ENCODE measurements at places on chromosomes 7 and 10. TPM values are rescaled to one million over a fixed set of nuclear protein-coding genes. Genes with fewer than 3 reads are reported as not detected.
A peak's percentile ranks its signal among the peaks of the same experiment; 100 is the strongest.

The SKIDA1 gene
- polyA plus RNA-seq = 10.4 TPM

The KAZALD1 gene
- 13.1 TPM for polyA plus RNA-seq

The ADIRF gene
- 11.3 TPM for polyA plus RNA-seq

The CLRN3 gene
- 16.4 TPM for polyA plus RNA-seq

The PWWP2B gene
- 8.3 TPM for polyA plus RNA-seq

The MBL2 gene
- not detected for polyA plus RNA-seq

The GPRIN2 gene
- polyA plus RNA-seq = 7.4 TPM

The DLX5 gene
- 0.25 TPM for polyA plus RNA-seq

DNA sequence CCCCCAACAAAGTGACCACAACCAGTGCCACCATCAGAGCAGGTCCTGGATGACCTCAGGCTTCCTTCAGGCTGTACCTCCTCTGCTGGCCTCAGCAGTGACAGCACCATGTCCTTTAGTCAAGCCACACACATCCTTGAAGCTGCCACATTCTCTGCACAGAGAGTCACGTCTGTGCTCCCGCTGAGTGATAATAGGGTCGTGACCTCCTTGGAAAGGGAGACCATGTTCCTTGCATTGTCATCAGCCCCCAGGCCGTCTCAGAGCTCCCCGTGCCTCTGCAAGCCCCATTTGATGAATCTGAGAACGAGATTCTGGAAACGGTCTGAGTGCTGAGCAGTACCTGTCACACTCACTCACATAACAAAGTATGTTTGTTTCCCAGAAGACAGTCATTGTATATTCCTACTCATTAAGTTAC lies 106.5 kb upstream of the PRR15 start:
- no peak for DNase-seq

- no peak for DNase-seq
These were observed 225.0 kb upstream of the CELF2 start for GRCh38 chr10:10792681-10793080.

GRCh38 chr7:115478426-115478825 lies 552.1 kb downstream of the TFEC start:
- DNase-seq = no peak

DNA sequence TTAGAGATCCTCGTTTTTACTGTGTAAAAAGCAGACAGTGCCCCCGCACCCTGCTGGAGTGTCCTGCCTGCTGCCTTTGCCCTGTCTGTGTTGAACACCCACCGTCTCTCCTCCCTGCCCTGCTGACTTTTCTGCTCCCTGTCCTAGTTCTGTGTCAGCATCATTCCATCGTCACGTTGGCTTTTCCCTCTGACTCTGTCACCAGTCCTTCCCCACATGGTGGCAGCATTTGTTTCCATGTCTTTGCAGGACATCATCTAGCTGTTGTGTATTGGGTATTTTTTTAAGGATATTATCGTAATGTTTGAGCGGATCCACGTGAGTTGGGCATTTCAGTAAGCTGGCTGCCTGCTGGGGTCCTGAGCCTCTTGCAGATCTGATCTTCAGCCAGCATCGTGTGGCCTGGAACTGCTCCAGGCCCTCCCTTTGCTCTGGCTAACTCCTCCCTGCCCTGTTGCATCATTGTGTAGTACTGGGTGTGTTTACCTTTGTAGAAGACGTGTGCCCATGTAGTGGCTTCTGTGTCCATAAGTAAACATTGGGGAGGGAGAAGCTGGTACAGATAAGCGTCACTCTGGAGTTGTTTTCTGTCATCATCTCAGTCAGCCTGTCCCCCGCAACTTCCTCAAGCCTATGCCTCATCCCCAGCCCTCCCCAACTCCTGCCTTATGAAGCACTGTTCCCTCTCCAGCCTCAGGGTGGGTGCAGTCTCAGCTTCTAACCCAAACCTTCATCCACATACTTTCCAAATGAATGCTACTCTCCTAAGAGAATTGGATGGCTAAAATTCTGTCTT lies 44.3 kb downstream of the TRRAP start:
- no peak for DNase-seq

DNA sequence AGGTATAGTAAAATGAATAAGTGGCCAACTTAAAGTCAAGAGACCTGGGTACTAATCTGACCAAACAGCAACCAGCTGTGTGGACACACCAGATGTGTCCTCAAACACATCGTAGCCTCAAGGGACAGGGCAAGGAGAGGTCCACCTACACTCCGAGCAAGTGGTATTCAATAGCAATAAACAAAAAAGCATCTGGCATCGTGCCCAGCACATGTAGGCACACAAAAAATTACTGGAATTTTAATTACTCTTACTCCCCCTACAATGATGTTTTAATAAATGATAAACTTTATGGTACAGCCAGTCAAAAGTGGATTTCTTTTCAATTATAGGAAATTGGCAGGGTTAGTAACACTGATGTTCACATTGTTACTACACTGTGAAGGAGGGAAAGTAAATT lies 3.5 kb upstream of the RGS10 start:
- DNase-seq = no peak

DNA sequence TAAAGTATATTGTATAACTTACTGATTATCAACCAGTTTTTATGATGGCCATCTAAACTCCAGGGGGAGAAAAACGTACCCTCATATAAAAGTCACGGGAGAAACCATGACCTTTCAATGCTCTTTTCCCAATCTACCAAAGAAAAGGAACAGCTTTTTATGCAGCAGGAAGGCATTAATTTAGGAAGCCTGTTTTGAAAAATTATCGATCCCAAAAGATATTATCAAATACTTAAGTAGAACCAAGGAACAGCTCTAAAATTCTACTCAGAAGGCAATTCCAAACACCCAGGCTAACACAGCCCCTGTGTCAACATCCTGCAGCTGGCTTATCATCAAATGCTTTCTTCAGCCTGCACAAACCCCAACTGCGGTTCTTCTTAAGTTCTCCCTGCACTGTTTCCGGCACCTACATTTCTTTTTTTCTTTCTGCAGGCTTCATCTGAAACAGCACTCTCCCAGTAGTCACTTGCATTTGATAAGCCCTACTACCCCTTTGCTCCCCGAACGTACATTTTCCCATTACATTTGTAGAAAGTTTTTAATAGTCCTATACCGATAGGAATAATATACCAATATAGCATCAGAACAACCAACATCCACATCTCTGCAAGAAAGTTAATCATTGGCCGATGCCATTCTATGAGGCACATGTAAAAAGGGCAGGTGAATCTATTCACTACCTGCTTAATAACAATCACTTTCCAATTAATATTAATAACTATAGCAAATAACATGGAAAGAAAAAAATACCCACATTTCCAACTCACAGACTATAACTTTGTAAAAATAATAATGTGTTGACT lies 47.9 kb downstream of the PIP4K2A start:
- no peak for DNase-seq

GRCh38 chr10:74859546-74859945 lies 33.1 kb downstream of the KAT6B start:
- no peak for DNase-seq

GRCh38 chr7:73451780-73452398 lies 18.3 kb downstream of the FZD9 start:
- no peak for DNase-seq

- DNase-seq = no peak
These were observed 127.1 kb downstream of the GATA3 start for GRCh38 chr10:8181496-8182157.

DNA sequence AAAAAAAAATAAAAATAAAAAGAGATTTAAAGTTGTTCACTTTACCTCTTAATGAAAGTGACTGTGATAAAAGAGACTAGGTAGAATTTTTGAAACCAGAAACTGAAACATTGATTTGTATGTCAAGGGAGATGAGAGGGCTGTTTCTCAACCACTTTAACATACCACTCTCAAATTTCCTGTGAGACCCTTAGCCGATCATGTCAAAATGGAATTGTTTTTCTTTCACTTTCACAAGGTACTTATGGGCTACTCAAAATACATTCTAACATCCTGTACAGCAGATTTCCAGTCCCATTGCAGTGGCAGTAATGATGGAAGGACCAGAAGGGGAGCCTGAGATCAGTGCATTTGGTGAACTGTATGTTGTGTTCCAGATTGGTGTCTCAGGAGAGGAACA lies 261.2 kb downstream of the PPP1R3A start:
- DNase-seq = no peak

DNA sequence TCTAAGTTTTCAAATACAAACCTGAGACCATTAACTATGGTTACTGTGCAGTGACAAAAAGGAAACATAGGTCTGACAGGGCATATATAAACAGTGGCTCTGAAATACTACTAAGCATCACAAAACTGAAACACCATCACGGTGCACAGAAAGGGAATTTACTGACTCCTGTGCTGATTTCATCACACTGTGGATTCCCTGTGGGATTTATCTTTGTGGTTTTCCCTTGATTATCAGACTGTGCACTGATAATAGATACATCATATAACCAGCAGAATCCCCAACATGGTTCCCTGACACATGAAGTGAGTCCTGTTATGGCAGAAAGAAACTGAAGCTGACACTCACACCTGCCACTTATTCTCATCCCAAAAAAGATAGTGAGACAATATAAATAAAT lies 676.3 kb upstream of the KCND2 start:
- no peak for DNase-seq

DNA sequence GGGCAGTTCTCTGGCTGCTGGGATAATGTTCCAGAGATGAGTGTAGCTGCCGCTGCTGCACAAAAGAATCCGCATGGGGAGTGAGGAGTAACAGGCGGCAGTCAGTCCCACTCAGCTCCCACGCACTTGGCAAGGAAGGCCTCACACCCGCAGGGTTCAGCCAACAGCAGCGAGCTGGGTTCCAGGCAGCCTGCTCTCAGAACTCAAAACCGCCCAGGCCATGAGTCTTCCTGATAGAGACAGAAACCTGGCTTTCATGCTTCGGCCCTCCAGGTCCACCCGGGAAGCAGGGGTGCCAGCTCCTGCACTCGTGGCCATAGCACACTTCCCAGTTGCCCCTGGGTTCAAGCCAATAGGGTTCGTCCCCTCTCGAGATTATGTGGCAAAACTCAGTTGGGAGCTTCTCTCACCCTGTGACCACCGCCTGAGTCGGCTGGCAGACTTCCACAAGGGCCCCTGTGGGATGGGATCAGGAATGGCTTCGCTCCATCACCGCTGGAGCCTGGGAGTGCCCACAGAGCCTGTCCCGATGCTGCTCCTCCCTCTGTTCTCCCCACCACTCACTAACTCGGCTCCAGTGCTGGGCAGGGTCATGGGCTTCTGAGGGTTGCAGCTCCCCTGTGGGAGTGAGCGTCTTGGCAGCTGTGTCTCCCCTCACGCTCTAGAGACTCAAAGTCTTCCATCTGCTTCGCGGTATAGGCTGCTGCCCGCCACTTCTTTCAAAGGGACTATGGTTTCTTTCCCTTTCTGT lies 20.6 kb downstream of the CLRN3 start:
- DNase-seq = no peak

DNA sequence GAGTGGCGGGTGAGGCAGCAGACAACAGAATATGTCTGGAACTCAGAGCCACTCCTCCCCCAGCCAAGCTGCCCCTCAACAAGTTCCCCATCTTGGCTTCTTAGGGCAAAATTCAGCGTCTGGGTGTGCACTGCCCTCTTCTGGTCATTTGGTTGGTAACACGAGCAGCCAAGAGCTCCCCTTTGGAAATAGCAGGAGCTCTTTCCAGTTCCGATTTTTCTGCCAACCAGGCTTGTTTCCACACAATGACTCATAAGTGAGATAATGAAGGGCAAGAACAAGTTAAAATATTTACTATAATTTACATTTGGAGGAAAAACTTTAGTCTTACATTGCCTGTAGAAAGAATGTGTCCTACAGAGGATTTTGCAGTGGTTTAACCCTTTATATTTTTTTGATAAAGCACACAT lies 70.5 kb downstream of the ADCYAP1R1 start:
- DNase-seq = peak; percentile 66

DNA sequence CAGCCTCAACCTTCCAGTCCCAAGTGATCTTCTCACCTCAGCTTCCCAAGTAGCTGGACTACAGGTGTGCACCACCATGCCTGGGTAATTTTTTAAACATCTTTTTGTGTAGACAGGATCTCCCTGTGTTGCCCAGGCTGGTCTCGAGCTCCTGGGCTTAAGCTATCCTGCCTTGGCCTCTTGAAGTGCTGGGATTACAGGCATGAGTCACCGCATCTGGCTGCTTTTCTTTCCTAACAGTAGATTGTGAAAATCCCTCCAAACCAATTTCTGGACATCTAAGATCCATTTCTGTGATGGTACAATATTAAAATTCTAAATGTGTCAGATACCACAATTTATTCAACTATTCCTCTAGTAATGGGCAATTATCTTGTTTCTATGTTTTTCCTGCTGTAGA lies 38.7 kb downstream of the RAB18 start:
- DNase-seq = no peak

GRCh38 chr10:122852261-122852660 lies 6.6 kb upstream of the CUZD1 start:
- no peak for DNase-seq

GRCh38 chr10:114386452-114386851 lies 17.9 kb downstream of the AFAP1L2 start:
- DNase-seq = no peak

- DNase-seq = no peak
These were observed 844 bp downstream of the NRF1 start for GRCh38 chr7:129612112-129613015.

- no peak for DNase-seq
These were observed 34.4 kb upstream of the AGR3 start for GRCh38 chr7:16916105-16916639.

GRCh38 chr10:86103391-86104101 lies 263.0 kb downstream of the GRID1 start:
- no peak for DNase-seq

DNA sequence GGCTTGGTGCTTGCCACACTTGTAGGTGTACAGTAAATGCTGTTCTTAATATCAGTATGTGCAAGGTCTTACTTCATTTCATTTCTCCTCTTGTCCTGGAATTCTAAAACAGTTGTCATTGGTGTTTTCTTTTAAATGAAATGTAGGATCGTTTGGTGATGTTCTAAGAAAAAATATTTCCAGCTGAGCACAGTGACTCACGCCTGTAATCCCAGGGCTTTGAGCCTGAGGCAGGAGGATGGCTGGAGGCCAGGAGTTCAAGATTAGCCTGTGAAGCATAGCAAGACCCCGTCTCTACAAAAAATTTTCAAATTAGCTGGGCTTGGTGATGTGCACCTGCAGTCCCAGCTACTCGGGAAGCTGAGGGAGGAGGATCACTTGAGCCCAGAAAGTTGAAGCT lies 32.6 kb upstream of the ELN start:
- no peak for DNase-seq

DNA sequence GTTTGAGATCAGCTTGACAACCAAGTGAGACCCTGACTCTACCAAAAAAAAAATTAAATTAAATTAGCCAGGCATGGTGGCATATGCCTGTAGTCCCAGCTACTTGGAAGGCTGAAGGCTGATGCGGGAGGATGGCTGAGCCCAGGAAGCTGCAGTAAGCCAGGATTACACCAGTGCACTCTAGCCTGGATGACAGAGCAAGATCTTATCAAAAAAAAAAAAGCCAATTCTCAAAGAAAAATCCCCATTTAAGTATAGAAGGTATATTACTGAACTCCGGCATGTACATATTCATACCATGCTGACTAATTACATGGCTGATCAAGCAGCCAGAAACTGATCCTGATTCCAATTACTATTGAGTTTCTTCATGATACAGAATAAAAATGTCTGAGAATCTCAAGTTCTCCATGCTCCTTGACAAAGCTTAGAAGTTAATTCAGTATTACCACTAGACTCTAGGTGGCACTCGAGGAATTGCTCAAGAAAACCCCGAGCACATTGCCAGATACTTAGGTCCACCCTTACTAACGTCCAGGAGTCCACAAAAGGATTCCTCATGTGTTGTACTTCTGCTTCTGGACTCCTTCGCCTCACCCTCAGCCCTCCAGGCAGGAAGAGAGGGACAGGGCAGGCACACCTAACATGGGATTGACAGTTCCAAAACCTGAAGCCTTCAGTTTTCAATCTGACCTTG lies 148.9 kb downstream of the PARD3 start:
- peak; percentile 38 for DNase-seq

GRCh38 chr7:85713171-85713570 lies 526.3 kb upstream of the SEMA3D start:
- no peak for DNase-seq

Measured in right renal pelvis (tissue), 4 donors.